ENCODE measurements at places on chromosomes 12 and 14.

DNA sequence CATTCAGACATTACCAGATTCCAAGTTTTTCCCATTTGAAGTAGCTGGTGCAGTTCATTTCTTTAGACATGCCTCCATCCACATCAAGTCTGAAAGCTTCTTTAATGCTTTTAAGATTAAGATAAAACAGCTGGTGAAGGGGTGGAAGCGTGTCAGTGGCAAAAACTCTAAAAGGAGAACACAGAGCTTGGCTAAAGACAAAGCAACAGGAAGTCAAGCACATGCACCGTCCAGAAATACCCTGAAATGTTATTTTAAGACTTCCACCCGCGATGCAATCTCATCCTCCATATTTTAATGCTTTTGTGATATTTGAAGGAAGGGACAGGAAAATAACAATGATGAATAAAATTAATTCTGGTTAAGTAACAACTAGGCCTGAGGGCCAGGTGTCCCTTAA, 31.8 kb downstream of the PPM1H start:
- H3K36me3 ChIP-seq = peaks cover 12% of the 10 kb centered on the region
- no peak overlapping the region for H3K27ac ChIP-seq

DNA sequence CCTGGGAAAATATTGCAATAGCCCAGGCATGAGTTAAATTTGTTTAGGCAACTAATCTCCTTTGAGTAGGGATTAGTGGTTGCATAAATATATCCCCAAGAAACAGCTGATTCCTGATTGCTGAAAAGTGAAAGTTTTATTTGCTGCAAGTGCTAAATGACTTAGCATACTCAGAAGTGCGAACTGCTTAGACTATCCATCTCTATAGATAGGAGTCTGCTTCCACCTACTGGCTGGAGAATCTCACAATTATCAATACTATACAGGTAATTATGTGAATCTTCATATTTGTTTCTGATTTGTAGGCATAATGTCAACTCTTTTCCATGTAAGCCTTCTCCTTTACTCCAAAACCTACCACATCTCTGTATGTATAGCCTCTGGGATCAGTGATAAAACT, 12.0 kb upstream of the SLCO1B3 start:
- H3K4me1 ChIP-seq = no peaks in the 10 kb centered on the region
- no peaks in the 10 kb centered on the region for H3K27me3 ChIP-seq
- peak; percentile 12 for DNase-seq
- peaks cover 6% of the 10 kb centered on the region for H3K36me3 ChIP-seq
- H3K4me3 ChIP-seq = no peak overlapping the region

- no peak overlapping the region for H3K4me3 ChIP-seq
- DNase-seq = peak; percentile 18
- peaks cover 45% of the 10 kb centered on the region for H3K27me3 ChIP-seq
- peaks cover 6% of the 10 kb centered on the region for H3K36me3 ChIP-seq
- H3K27ac ChIP-seq = no peak overlapping the region
Measured at GRCh38 chr12:53327435-53328042, 6.1 kb upstream of the AAAS start.

- DNase-seq = peak; percentile 45
- H3K27me3 ChIP-seq = no peaks in the 10 kb centered on the region
- no peak overlapping the region for H3K27ac ChIP-seq
Measured at GRCh38 chr12:51678086-51678724, 87.2 kb downstream of the SCN8A start.

DNA sequence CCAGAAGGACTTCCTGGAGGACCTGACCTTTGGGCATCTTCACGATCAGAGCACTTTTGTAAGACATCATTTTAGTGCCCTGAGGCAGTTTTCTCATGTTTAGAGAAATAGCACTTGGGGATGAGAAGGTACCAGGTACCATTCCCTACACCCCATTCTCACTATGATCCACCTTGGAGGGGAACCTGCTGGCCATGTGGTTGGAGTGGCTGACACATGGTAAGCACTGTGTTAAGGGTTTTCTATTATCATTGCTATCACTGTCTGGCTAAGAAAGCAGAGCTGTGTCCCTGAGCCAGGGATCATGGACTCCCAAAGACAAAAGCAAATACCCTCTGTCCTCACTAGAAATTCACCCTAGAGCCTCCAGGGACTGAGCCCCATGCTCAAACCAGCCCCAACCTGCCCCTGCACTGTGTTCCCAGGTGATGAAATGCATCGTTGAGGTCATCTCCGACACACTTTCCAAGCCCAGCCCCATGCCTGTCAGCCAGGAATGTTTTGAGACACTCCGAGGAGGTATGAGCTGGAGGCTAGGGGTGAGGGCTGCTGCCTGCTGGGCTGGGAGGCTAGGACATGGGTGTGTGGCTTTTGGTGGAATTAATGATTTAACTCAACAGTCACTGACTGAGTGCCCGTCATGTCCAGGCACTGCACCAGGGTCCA, 3.4 kb downstream of the CHGA start:
- H3K4me1 ChIP-seq = no peaks in the 10 kb centered on the region
- DNase-seq = no peak
- peaks cover 42% of the 10 kb centered on the region for H3K27me3 ChIP-seq
- H3K36me3 ChIP-seq = no peaks in the 10 kb centered on the region
- H3K4me3 ChIP-seq = no peak overlapping the region
- no peak overlapping the region for H3K27ac ChIP-seq

GRCh38 chr12:100077367-100077766, 65.3 kb downstream of the BLTP3B start:
- no peaks in the 10 kb centered on the region for H3K4me1 ChIP-seq
- peaks cover 8% of the 10 kb centered on the region for H3K36me3 ChIP-seq
- no peak overlapping the region for H3K27ac ChIP-seq
- no peaks in the 10 kb centered on the region for H3K27me3 ChIP-seq

DNA sequence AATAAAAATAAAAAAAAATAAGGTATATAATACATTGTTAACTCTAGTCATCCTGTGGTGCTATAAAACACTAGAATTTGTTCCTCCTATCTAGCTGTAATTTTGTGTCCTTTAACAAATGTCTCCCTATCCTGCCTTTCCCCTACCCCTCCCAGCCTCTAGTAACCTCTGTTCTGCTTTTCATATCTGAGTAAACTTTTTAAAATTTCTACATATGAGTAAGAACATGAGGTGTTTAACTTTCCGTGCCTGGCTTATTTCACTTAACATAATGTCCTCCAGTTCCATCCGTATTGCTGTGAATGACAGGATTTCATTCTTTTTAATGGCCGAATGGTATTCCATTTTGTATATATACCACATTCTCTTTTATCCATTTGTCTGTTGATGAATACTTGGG, 71.3 kb upstream of the GNG2 start:
- H3K27me3 ChIP-seq = peaks cover 76% of the 10 kb centered on the region
- no peaks in the 10 kb centered on the region for H3K36me3 ChIP-seq
- no peak for DNase-seq

GRCh38 chr14:91350483-91350812, 67.2 kb downstream of the CCDC88C start:
- peaks cover 19% of the 10 kb centered on the region for H3K36me3 ChIP-seq
- H3K4me1 ChIP-seq = peaks cover 61% of the 10 kb centered on the region
- H3K27me3 ChIP-seq = no peaks in the 10 kb centered on the region
- peak overlapping the region; percentile 84 for H3K4me3 ChIP-seq
- H3K27ac ChIP-seq = peak overlapping the region; percentile 88
- no peak for DNase-seq

- DNase-seq = no peak
- H3K4me3 ChIP-seq = no peak overlapping the region
- no peak overlapping the region for H3K27ac ChIP-seq
- no peaks in the 10 kb centered on the region for H3K4me1 ChIP-seq
Measured at GRCh38 chr12:94266796-94267536, 118.6 kb downstream of the PLXNC1 start.

- DNase-seq = no peak
- H3K36me3 ChIP-seq = no peaks in the 10 kb centered on the region
- peaks cover 50% of the 10 kb centered on the region for H3K27me3 ChIP-seq
- H3K4me1 ChIP-seq = no peaks in the 10 kb centered on the region
- no peak overlapping the region for H3K27ac ChIP-seq
Measured at GRCh38 chr12:2306735-2307134, 253.9 kb downstream of the CACNA1C start.

GRCh38 chr12:4153343-4153892, 120.1 kb upstream of the CCND2 start:
- H3K27me3 ChIP-seq = peaks cover 21% of the 10 kb centered on the region
- H3K27ac ChIP-seq = no peak overlapping the region
- H3K4me1 ChIP-seq = no peaks in the 10 kb centered on the region
- no peak overlapping the region for H3K4me3 ChIP-seq

DNA sequence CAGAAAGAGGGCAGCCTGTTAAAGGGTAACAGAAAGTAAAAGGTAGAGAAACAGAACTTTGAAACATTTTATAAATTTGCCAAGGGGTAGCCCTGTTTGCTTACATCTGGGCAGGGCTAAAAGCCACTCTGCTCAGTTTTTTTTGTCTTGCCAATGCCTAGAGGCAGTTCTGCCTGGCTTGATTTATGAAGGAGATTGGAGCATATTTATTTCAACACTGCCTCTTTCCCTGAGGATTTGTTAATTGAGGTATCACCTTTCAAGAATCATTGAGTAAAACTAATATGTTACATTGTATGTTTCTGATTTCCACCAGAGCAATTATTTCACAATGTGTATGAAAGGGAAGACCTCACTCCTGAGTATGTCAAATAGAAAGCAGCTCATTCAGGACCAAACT, 160.8 kb downstream of the GXYLT1 start:
- H3K4me3 ChIP-seq = no peak overlapping the region
- no peaks in the 10 kb centered on the region for H3K27me3 ChIP-seq
- no peak overlapping the region for H3K27ac ChIP-seq
- no peaks in the 10 kb centered on the region for H3K4me1 ChIP-seq

- DNase-seq = no peak
- H3K27me3 ChIP-seq = no peaks in the 10 kb centered on the region
- H3K27ac ChIP-seq = no peak overlapping the region
- H3K4me1 ChIP-seq = no peaks in the 10 kb centered on the region
- H3K36me3 ChIP-seq = no peaks in the 10 kb centered on the region
- H3K4me3 ChIP-seq = no peak overlapping the region
Measured at GRCh38 chr14:81459912-81460311, 59.8 kb upstream of the STON2 start.

GRCh38 chr14:101108579-101109346, 205.2 kb upstream of the RTL1 start:
- H3K27ac ChIP-seq = no peak overlapping the region
- no peak overlapping the region for H3K4me3 ChIP-seq
- H3K4me1 ChIP-seq = no peaks in the 10 kb centered on the region
- no peaks in the 10 kb centered on the region for H3K27me3 ChIP-seq
- DNase-seq = no peak
- no peaks in the 10 kb centered on the region for H3K36me3 ChIP-seq

GRCh38 chr12:106214571-106214970, 33.2 kb downstream of the CKAP4 start:
- peaks cover 85% of the 10 kb centered on the region for H3K27me3 ChIP-seq
- H3K4me3 ChIP-seq = no peak overlapping the region

GRCh38 chr14:56803816-56804535, 6.3 kb downstream of the OTX2 start:
- DNase-seq = no peak
- peaks cover 90% of the 10 kb centered on the region for H3K27me3 ChIP-seq
- no peak overlapping the region for H3K4me3 ChIP-seq
- no peaks in the 10 kb centered on the region for H3K4me1 ChIP-seq
- H3K27ac ChIP-seq = no peak overlapping the region

- no peak for DNase-seq
- H3K4me1 ChIP-seq = no peaks in the 10 kb centered on the region
- no peak overlapping the region for H3K4me3 ChIP-seq
- H3K36me3 ChIP-seq = peaks cover 4% of the 10 kb centered on the region
- H3K27me3 ChIP-seq = no peaks in the 10 kb centered on the region
Measured at GRCh38 chr14:105283028-105283427, 17.8 kb downstream of the BRF1 start.
